ENCODE measurements at places on chromosomes 2 and 18.

DNA sequence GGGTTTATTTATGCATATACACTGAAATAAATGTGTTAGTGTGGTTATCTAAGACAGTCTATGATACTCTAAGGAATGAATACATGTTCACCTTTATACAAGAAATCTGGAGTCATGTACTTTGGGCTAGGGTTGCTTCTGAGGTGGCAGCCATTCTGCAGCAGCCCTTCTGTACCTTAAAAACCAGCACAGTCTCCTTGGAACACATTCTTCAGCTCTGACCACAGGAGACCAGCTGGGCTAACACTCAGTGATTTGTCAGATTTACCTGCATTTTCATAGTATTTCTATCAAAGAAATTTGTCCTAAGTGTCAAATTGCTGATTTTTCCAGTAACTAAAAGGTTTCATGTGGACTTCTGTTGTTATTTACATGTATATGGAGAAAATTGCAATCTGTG lies 167.7 kb downstream of the CAMKMT start:
- no peak overlapping the region for H3K27ac ChIP-seq
- H3K4me1 ChIP-seq, result no peaks in the 10 kb centered on the region
- no peaks in the 10 kb centered on the region for H3K36me3 ChIP-seq

- H3K4me3 ChIP-seq, result no peak overlapping the region
- H3K27me3 ChIP-seq, result no peaks in the 10 kb centered on the region
- H3K4me1 ChIP-seq, result no peaks in the 10 kb centered on the region
- no peaks in the 10 kb centered on the region for H3K36me3 ChIP-seq
- no peak for DNase-seq
- no peak overlapping the region for H3K27ac ChIP-seq
Observed at GRCh38 chr2:62800618-62801017, 95.1 kb downstream of the EHBP1 start.

GRCh38 chr2:101806701-101807100 lies 109.2 kb downstream of the MAP4K4 start:
- peak overlapping the region; percentile 53 for H3K27ac ChIP-seq
- H3K36me3 ChIP-seq, result no peaks in the 10 kb centered on the region
- H3K27me3 ChIP-seq, result no peaks in the 10 kb centered on the region
- peaks cover 96% of the 10 kb centered on the region for H3K4me1 ChIP-seq

DNA sequence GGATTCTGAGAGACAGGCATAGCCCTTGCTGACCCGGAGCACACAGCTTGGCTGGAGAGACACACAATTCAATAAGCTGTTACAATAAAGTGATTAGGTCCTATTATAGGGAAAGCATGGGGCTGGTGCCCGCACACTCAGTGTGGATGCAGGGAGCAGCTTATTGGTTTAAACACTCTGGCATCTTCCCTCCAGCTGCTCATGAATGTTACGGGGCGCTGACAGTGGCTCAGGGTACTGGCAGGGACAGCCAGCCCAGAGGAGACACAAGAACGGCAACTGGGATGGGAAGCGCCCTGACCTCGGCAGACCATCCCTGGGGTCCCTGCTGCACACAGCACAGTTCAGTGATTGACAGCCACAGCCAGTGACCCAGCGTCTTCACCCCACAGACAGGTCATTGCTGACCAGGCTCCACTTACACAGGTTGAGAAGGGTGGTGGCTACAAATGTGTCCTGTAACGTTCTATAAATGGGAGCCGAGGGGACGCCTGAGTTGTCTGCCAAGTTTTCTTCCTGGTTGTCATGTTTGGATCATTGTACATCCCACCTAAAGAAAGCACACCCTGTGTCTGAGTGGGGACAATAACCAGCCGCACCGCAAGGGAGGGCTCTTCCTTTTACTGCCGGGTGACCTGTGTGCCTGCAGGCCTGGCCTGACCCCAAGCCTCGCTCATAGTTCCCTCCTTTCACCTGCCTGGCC lies 60.3 kb downstream of the SH3BP4 start:
- H3K27me3 ChIP-seq, result no peaks in the 10 kb centered on the region
- H3K4me3 ChIP-seq, result no peak overlapping the region
- H3K36me3 ChIP-seq, result no peaks in the 10 kb centered on the region
- H3K4me1 ChIP-seq, result peaks cover 14% of the 10 kb centered on the region
- DNase-seq, result no peak
- H3K27ac ChIP-seq, result no peak overlapping the region

DNA sequence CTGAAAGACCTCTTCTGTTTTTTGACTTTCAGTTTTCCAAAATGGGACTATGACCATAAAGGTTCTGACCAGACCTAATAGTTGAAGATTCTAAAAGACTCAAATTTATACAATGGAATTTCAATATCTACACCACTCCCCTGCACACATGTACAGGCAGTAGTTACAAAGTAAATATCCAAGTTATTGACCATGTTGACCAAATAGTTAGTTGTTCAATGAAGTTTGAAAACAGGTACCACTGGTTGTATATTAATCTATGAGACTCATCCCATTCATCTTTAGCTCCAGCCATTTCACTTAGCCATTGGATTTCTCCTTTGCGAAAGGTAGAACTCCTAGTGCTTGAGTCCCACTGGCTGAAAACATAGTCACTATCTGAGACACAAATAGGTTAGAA lies 277.4 kb downstream of the SETBP1 start:
- no peaks in the 10 kb centered on the region for H3K27me3 ChIP-seq
- H3K36me3 ChIP-seq, result no peaks in the 10 kb centered on the region
- no peak overlapping the region for H3K4me3 ChIP-seq
- H3K4me1 ChIP-seq, result peaks cover 27% of the 10 kb centered on the region

DNA sequence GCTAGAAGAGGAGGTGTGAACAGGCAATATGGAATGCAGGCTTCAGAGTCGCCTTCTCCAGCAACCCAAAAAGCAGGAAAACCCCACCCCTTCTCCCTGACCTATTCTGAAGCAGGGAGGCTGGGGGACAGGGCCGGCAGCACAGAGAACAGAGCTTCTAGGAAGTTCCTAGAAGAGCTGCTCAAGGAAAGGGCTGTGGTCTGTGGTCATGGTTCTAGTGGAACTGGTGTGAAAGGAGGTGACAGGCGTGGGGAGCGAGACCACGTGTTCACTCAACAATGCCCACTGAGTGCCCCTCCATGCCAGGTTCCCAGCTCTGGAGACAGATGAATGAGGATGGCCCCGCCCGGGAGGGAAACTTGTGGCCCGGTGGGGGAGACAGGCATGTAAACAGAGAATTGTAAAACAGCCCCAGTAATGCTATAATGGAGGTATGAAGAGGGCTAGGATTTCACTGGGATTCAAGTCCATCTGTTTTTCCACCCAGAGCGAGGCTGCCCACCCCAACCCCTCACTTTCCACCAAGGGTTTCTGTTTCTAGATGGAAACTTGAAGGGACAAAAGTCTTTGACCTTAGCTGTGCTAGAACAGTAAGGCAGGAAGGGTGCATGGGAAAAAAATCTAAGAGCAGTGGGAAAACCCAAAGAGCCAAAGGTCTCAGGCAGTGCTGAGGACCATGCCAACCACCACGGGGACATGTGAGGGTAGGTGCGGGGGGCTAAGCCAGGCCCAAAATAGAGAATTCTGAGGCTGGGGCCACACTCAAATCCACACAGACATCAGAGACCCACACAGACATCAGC lies 71.8 kb downstream of the TNS1 start:
- peak overlapping the region; percentile 94 for H3K27ac ChIP-seq
- H3K4me1 ChIP-seq, result peaks cover 100% of the 10 kb centered on the region
- no peaks in the 10 kb centered on the region for H3K27me3 ChIP-seq
- H3K4me3 ChIP-seq, result peak overlapping the region; percentile 0
- DNase-seq, result no peak

- no peak overlapping the region for H3K4me3 ChIP-seq
- no peaks in the 10 kb centered on the region for H3K27me3 ChIP-seq
- H3K36me3 ChIP-seq, result no peaks in the 10 kb centered on the region
- DNase-seq, result no peak
Observed at GRCh38 chr2:150370561-150370960, 116.9 kb downstream of the RND3 start.

DNA sequence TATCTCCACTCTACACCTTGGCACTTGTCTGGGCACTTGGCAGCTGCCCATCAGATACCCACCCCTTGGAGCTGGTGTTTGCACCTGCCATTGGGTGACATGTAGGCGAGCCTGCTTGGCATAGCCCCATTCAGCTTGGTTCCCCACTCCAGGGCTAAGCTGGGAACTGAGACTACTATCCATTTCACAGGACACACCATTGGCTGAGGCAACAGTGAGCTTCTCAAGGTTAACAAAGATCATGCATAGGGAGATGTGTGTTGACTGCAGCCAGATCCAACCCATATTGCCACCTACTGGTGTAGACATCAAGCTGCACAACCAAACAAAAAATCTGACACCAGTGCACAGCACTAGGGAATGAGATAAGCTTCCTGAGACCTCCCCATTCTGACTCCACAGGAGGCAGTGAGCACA lies 1389.8 kb upstream of the TMEFF2 start:
- no peak for DNase-seq
- no peaks in the 10 kb centered on the region for H3K4me1 ChIP-seq
- H3K27me3 ChIP-seq, result no peaks in the 10 kb centered on the region
- no peak overlapping the region for H3K4me3 ChIP-seq

DNA sequence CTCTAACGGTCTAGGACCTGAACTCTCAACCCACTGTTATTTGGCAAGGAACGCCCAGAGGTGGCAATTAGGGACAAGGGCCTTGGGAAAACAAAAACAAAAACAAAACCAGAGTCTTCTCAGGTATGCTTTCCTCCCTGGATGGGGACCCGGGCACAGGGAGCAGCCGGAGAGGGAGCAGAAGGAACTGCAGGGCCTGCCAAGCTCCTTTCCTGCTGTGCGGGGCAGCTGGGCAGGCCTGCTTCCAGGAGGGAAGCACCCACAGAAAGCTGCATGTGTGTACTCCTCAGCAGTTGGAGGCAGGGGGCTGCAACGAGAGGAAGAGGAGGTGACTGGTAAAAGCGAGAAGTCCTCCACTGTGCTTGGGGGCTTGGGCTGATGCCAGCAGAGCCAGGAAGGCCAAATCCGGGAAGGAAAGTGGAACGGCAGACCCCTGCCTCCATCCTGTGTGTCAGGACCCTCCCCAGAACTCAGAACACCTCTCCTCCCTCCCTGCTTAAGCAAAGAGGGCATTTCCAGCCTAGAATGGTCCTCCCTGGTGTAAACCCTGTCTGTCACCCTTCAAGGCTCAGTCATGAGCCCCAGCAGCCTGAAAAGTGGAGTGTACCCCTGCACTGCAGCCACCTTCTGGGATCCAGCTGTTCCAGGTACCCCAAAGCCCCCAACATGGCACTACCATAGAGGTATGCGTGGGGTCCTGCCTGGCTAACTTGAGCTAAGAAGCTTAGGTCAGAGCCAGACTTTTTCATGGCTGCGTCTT lies 56.3 kb downstream of the DNMT3A start:
- DNase-seq, result no peak
- no peak overlapping the region for H3K4me3 ChIP-seq
- H3K36me3 ChIP-seq, result no peaks in the 10 kb centered on the region
- no peaks in the 10 kb centered on the region for H3K27me3 ChIP-seq
- H3K27ac ChIP-seq, result peak overlapping the region; percentile 46
- H3K4me1 ChIP-seq, result peaks cover 13% of the 10 kb centered on the region

- no peak overlapping the region for H3K27ac ChIP-seq
- H3K36me3 ChIP-seq, result no peaks in the 10 kb centered on the region
- no peak overlapping the region for H3K4me3 ChIP-seq
- no peaks in the 10 kb centered on the region for H3K4me1 ChIP-seq
- DNase-seq, result no peak
Observed at GRCh38 chr2:197700960-197701359, 4.2 kb upstream of the MARS2 start.

GRCh38 chr2:110766291-110766690 lies 33.9 kb downstream of the ACOXL start:
- H3K36me3 ChIP-seq, result no peaks in the 10 kb centered on the region
- no peak overlapping the region for H3K27ac ChIP-seq
- no peak for DNase-seq
- H3K27me3 ChIP-seq, result no peaks in the 10 kb centered on the region

DNA sequence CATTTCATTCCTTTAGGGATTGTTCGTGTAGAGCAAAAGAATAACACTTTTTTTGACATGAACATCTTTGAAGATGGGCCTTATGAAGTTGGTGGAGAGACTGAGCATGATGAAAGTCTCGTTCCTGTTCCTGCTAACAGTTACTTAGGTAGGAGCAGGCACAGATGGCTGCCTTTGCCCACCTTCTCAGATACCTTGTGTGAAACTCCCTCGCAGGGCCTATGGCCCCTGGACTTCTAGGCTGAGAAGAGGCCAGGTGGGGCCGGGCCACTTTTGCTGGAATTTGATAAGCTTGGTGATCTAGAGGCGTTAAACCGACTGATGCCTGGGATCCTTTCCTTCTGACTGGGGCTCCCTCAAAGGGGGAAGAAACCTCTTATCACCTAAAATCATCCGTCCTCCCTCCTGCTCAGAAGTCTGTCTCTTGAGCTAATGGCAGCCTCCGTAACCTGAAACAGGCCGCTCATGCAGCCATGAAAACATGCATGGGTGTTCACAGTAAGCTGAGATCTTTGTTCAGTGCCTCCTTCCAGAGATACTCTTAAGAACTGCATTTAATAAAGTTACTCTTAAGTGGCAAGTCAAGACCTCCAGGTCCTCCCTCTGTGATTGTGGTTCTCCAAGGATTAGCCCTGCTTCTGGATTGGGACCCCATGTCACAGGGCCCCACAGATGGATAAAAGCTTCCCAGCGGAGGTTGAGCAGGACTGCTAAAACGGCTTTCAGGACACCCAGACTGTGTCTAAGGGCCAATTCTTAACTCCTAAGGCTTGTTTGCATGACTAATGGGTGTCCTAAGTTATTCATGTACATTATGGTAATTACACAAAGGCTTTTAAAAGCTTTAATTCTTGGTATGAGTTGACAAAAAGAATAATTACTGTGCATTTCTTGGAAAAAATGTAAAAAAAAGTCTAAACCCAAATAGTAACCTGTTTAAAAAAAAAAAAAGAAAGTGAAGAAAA lies 43.9 kb downstream of the ITGA6 start:
- H3K4me1 ChIP-seq, result peaks cover 9% of the 10 kb centered on the region
- H3K4me3 ChIP-seq, result no peak overlapping the region
- H3K27ac ChIP-seq, result no peak overlapping the region
- H3K36me3 ChIP-seq, result no peaks in the 10 kb centered on the region

DNA sequence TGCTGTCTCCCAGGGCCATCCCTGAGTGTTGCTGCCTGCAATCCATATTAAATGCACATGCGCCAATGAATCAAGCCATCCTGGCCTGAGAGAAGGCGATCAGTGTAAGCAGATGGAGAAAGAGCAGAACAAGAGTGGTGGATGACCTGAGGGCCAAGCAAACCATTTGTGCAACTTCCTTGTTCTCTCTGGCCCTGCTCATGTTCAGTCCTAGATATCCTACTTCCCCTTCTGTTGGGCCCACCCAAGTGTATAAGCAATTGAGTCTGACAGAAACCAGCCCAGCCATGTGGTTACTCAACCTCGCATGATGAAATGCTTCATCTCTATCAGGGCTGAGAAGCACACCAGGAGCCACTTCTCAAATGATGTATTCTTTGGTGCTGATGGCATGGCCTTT lies 383.1 kb upstream of the ID2 start:
- no peaks in the 10 kb centered on the region for H3K4me1 ChIP-seq
- no peak for DNase-seq
- H3K27me3 ChIP-seq, result no peaks in the 10 kb centered on the region
- no peak overlapping the region for H3K4me3 ChIP-seq
- no peak overlapping the region for H3K27ac ChIP-seq

GRCh38 chr2:170598067-170598395 lies 117.1 kb upstream of the SP5 start:
- no peaks in the 10 kb centered on the region for H3K36me3 ChIP-seq
- H3K4me3 ChIP-seq, result no peak overlapping the region
- no peak for DNase-seq
- H3K4me1 ChIP-seq, result no peaks in the 10 kb centered on the region
- no peaks in the 10 kb centered on the region for H3K27me3 ChIP-seq

All from heart right ventricle (tissue), 16 donors.